NCI-H345 (cell line): ENCODE measurements at places on chromosomes 16 and 17.

DNA sequence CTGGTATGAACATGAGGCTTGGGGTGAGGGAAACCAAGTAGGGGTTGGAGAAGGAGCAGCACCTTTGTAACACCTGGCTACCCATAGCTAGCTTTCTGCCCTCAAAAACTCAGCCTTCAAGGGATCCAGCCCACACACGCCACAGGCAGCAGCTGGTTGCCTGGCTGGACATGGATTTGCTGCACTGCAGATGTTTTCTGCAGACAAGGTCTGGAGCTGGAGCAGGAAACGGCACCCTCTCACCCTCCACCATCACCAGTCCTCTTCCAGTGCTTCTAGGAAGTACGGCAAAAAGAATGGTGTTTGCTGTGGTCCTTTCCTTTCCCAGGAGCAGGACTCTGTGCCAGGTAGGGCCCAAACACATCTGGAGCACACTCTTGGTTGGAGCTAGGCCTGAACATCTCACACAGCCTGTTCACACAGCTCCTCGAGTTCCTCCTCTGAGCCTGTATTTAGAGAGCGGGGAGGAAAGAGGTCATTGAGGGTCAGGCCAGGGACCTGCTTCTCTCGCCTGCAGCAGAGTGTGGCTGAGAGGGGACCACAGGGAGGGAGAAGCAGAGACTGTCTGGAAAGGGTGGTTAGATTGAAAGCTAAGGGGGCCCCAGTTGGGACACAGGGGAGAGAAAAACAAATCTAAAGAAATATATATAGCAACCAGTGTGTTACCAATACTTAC, 2.7 kb upstream of the SUPT4H1 start:
- no peak for DNase-seq

DNA sequence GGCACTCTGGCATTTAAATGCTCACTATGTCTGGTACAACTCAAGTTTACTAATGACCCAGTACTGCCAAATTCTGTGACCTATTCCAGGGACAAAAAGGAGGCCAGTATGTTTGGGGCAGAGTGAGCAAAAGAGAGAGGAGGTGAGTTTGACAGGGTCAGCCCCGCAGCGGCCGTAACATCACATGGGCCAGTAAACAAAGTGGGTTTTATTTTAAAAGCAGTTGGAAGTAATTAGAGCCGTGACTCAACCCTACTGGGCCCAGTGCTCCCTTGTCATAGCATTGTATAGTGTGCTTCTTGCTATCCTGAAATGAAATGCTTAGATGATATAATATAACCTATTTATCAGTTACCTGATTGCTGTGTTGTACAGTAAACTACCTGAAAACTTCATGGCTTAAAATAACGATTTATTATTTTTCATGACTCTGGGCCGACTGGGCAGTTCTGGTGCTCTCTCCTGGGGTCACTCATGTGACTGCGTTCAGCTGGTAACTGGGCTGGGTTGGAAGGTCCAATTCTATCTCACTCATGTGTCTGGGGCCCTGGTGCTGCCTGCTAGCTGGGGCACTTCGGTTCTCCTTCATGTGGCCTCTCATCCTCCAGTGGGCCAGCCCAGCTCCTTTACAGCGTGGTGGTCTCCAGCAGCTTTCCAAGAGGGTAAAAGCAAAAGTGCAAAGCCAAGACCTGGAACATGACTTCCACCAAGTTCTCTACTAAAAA, 27.4 kb downstream of the IQCK start:
- DNase-seq = no peak

- peak; percentile 84 for DNase-seq
These were observed at the start of gene COX10 for GRCh38 chr17:14069251-14070021. TSS of gene COX10 (plus strand) at chr17:14069504. CDS start at chr17:14069606, 102 bp downstream.

DNA sequence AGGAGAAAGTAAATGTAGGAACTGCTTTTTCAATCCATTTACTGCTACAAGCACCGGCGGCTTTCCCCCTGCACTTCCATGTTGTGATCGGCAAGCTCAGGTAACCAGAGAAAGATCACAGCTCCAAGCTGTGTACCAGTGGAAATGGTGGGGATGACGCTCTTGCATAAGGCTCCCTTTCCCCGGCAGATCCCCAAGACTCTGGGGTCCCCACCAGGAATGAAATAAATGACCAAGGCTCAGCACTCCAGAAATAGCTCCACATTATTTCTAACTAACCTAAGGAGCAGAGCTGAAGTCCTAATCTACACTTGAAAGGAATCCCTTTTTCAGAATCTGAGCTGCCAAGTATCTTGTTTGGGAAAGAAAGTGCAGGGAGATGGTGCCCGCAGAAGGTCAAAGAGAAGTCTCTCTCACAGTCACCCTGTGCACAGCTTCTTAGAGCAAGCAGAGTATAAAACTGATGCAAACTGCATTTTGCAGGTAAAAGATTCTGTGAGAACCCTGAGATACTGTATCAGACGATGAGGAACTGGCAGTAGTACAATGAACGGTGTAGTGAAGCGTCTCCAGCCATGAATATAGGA, 11.1 kb downstream of the GRB2 start:
- no peak for DNase-seq

- DNase-seq = no peak
These were observed 191.8 kb upstream of the HSBP1 start for GRCh38 chr16:83615953-83616350.

DNA sequence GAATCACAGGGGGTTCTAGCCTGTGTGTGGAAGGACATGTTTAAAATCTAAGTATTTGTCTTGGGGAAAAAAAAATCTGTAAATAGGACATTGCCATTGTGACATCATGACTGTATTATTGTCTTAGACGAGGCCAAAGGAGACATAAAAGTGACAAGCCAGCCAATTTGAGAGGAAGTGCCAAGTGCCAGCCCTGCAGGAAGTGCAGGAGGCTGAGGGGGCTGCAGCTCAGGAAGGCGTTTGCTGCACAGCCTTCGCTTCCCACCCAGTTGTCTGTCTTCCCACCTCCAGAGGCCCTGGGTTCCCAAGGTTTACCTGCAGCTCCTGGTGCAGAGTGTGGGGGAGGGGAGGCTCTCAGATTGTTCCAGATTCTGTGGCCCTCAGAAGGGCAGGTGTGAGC, 1.3 kb downstream of the ADCY7 start:
- no peak for DNase-seq

DNA sequence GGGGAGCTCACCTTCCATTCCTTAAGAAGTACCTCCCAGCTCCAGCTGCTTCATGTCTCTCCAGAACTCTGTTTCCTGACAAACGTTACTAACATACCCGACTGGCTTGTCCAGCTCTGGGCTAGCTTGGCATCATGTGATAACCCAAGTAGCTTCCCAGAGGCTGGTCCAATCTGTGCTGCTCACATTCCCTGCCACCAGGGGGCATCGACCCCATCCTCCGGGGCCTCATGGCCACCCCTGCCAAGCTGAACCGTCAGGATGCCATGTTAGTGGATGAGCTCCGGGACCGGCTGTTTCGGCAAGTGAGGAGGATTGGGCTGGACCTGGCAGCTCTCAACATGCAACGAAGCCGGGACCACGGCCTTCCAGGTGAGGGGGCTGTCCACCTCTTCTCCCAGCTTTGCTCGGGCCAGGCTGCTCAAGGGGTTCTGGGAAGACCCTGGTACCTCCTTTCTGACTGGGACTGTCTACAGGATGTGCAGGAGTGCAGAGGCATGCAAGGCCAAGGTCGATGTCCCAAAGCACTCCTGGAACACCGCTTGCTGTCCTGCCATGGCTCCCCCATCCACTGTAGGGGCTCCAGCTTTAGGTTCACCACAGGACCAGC, 7.6 kb downstream of the EPX start:
- peak; percentile 34 for DNase-seq

- no peak for DNase-seq
These were observed 230.4 kb downstream of the ZNF423 start for GRCh38 chr16:49625311-49626065.

DNA sequence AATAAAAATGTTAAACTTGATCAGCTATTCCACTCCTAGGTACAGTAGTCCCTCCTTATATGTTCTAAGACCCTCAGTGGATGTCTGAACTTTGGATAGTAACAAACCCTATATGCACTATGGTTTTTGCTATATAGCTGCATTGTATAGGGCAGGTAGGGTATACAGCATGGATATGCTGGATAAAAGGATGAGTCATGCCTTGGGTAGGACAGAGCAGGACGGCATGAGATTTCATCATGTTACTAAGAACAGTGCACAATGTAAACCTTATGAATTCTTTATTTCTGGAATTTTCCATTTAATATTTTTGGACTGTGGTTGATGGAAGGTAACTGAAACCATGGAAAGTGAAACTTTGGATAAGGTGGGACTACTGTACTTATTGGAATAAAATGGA, 235.1 kb downstream of the CEP112 start:
- DNase-seq = no peak

DNA sequence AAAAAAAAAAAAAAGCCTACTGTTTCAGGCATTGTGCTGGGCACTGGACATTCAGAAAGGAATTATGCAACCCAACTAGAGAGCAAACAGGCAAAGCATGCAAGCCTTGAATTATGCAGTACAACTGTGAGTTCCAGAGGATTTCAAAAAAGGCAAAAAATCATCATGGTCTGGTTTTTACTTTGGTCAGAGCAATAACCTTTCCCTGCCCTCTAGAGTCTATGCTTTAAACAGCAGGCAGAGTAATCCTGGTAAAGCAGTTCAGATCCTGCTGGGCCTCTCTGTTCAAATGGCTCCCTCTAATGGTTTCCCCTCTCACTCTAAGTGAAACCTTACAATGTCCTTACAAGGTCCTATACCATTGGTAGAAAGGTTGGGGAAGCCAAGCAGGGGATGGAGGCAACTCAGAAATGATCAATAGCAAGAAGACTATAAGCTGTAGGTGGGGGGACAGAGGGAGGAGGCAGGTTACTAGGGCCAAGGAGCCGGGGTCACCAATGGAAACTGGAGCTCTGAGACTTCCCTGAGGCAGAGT, 4.6 kb upstream of the TAF15 start:
- DNase-seq = peak; percentile 77

DNA sequence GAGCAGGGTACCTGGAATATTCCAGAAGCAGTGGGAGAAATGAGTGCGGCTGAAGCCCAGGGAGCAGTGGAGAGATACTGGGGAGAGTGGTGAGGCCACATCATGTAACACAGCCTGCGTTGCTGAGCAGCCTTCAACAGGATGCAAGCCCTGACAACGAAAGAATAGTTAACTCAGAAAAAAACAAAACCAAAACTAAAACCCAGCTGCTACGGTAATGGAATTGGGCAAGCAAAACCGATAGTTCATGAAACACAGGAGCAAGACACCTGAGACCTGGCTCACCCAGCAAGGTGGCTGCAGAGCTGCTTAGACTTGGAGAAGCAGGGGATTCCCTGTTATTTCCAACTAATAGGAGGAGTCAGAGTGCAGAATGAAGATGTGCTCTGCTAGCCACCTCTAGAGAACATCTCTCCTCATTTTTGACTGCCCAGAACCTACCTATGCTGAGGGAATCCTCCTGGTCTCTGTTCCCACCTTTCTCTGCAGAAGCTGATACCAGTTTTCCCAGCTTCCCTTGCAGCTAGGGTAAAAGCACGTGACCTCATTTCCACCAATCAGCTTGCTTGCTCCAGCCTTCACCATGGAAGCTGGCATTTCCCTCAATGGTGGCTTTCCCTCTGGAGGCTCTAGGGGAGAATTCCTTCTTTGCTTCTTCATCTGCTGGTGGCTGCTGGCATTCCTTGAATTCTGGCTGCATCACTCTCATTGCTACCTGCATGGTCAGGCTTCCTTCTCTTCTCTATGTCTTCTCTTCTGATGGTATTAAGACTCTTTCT, 59.4 kb upstream of the XYLT1 start:
- DNase-seq = no peak

GRCh38 chr16:11402051-11402744, 56.9 kb downstream of the RMI2 start:
- DNase-seq = no peak

GRCh38 chr17:3986270-3986938, 22.2 kb upstream of the ATP2A3 start:
- no peak for DNase-seq

DNA sequence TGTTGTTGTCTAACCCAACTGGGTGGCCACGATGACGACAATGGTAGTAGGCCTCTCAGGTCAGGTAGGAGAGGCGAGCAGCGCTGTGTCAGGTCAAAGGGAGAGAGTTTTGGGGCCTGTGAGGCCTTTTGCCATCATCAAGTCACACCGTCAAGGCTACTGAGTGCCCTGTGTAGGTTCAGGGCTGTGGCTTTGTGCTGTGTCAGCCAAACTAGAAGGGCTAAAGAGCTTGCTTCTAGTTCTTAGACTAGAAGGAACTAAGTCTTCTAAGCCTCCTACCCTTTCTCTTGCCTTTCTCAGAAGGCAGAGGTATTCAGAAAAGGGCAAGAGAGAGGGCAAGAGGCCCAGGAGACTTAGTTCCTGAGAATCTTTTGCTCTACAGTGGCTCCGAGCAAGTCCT, 25.0 kb upstream of the EFCAB13 start:
- no peak for DNase-seq

GRCh38 chr17:47286198-47286914, 32.7 kb downstream of the ITGB3 start:
- DNase-seq = no peak

DNA sequence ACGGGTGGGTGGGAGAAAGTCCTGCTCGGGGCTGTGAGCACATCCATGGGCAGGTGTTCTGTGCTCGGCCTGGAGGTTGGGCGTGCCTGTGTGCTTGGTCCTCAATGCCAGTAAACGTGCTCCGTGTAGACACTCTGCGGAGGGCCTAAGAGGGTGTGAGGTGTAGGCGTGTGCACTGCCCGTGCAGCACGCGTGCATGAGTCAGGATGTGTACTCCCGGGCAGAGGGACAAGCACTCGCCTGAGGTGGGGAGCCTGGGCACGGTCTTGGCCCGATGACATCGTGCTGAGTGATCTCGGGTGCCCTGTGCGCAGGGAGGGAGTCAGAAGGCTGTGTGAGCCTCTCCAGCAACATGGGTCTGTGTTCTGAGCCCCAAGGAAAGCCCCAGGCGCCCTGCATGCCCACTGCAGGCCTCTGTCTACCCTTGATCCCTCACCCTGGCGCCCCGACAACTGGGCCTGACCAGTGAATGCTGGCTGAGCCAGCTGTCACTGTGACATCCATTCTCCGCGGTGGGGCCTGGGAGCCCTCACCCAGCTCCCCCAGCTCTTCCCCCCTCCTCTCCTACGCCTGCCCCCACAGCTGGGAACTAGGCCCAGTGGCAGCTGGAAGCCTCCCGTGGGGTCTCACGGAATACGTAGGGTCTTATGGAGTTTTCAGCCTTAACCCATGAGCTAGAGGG, 23.5 kb upstream of the NXPH3 start:
- DNase-seq = no peak

- no peak for DNase-seq
These were observed 5.2 kb upstream of the GSE1 start for GRCh38 chr16:85607796-85608514.

DNA sequence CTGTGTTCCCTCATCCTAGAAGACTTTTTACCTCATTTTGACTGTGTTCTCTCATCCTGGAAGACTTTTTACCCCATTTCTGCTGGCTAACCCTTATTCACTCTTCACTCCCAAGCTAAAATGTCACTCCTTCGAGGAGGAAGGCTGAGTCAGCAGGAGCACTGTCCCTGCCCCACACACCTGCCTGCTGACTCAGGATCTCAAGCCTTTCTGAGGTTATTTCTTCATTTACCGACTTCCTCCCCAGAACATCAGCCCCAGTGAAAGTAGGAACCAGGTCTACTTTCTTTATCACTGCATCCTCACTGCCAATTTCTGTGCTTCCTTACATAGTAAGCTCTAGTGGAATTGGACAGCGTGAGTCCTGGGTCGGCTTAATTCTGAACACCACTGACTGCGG, 220.6 kb downstream of the HS3ST4 start:
- no peak for DNase-seq

GRCh38 chr17:32822996-32823395, 53.9 kb downstream of the MYO1D start:
- DNase-seq = no peak
